NCI-H146 (cell line): ENCODE measurements at places on chromosomes 3 and 15.

DNA sequence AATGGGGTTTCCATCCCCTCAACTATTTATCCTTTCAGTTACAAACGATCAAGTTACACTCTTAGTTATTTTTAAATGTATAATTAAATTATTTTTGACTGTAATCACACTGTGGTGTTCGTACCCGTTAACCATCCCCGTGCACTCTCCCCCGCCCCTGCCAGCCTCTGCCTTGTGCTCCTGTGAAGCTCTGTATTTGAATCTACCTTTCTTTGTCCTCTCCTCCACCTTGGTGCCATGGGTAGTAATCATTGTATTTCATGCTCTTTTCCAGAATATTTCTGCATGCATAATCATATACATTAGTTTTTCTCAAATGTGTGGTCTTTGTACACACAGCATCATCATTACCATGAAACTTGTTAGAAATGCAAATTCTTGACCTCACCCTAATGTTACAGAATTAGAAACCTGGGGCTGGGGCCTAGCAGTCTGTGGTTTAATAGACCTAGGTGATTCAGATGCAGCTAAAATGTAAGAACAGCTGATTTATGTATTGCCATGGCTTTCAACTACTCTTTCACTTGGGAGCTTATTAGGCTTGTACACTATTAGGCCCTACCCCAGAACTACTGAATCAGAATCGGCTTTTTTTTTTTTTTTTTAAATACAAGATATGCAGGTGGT is 91.5 kb downstream of the STT3B start:
- DNase-seq = no peak

- DNase-seq = no peak
Measured at GRCh38 chr3:55650011-55650410, 162.9 kb upstream of the WNT5A start.

DNA sequence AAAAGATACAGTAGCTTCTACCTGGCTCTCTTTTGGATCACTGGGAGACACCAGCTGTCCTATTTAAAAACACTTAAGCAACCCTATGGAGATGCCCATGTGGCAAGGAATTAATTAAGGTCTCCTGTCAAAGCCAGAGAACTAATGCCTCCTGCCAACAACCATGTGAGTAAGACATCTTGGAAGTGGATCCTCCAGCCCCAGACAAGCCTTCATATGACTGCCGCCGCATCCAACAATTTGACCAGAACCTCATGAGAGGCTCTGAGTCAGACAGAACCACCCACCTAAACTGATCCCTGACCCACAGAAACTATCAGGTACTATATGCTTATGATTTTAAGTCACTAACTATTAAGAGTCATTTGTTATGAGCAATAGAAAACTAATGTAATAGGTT is 22.3 kb downstream of the IFT80 start:
- no peak for DNase-seq

DNA sequence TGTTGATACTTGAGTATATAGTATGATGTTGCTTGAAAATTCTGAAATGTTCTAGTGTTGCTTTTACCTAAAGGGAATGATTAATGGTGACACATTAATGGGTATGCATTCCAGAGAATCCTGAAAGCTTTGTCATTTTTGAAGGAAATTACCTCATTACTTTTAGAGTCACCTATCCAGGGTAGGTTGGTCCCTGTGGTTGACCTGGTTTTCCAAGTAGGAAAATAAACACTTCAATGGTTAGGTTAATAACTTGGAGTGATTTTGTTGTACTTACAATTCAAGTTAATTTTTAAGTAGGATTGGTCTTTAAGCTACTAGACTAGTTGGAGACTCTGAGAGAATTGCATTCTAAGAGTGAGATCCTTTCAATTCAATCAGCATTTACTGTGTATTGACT is 31.0 kb downstream of the MITF start:
- no peak for DNase-seq
